Stimulated activated CD4-positive, alpha-beta T cell treated with anti-CD3 and anti-CD28 coated beads, Interleukin-12 subunit alpha, Interleukin-12 subunit beta, amount 100 ng/mL, for 48 hours (primary cell): ENCODE measurements at places on chromosomes 12 and 14.

GRCh38 chr12:3416159-3416558 is 74.8 kb upstream of the PRMT8 start:
- no peak for DNase-seq

DNA sequence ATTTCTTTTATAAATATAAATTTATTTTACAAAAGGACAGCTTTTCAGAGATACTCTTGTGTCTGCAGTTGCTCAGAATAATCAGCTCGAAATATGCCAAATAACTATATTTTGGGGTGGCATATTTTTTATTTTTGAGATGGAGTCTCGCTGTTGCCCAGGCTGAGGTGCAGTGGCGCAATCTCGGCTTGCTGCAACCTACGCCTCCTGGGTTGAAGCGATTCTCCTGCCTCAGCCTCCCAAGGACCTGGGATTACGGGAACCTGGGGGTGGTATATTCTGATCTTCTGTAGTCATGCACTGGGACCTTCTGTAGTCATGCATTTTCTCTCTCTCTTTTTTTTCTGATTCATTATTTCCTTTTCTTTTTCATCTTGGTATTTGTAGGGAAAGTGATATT is 135.0 kb upstream of the AMIGO2 start:
- no peak for DNase-seq

DNA sequence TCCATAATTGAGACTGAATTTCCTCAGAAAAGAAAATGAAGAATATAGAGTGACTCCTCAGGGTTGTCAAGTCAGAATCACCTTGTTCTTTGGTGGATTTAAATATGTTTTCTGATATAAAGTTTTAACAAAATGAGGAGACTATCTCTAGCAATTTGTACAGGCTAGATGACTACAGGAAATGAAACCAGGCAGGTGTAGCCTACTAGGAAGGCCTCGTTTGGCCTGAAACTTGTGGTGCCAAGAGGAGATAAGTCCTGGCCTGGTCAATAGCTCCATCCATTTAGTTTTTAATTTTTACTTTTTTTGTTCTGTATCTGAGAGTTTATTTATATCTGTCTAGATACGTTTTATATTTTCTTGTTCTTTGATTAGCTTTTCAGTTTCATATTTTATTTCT is 41.5 kb downstream of the SNAPC1 start:
- no peak for DNase-seq

GRCh38 chr12:128745772-128746689 is 77.7 kb downstream of the SLC15A4 start:
- DNase-seq: no peak

DNA sequence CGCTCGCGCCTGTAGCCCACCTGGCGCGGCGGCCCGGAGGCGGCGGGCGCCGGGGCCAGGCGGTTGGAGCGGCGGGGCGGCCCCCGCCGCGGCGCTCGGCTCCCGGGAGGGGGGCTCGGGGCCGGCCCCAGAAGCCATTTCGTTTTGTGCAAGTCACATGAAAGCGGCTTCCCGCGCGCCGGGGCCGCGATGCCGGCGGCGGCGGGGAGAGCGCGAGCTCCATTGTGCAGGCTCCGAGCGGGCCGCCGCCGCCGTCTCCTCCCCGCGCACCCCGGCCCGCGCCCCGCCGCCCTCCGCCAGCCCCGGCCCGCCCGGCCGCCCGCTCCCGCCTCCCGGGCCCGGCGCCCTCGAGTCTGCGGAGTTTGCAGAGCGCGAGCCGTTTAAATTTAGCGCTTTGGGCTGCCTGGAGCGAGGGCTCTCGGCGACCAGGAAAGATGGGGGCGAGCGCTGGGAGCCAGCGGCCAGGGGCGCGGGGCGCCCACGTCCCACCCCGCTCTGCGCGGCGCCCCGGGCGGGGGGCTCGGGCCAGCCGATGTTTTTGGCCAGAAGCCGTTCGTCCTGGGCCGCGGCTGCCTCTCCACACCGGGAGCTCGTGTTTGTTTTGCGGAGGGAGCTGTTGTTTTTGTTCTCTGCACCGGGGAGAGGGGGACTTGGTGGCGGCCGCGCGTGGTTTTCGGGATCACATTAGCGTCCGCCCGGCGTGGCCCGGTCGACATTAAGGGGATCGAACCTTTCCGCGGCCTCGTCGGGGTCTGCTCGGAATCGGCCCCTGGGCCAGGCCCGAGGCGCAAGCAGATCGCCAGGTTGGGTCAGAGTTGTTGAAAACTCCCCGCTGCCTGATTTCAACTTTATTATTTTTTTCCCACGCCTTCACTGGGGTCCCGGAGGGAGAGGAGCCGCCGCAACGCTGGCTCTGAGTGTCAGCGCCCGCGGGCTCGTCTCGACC is 982 bp downstream of the BCL7A start:
- DNase-seq: no peak

DNA sequence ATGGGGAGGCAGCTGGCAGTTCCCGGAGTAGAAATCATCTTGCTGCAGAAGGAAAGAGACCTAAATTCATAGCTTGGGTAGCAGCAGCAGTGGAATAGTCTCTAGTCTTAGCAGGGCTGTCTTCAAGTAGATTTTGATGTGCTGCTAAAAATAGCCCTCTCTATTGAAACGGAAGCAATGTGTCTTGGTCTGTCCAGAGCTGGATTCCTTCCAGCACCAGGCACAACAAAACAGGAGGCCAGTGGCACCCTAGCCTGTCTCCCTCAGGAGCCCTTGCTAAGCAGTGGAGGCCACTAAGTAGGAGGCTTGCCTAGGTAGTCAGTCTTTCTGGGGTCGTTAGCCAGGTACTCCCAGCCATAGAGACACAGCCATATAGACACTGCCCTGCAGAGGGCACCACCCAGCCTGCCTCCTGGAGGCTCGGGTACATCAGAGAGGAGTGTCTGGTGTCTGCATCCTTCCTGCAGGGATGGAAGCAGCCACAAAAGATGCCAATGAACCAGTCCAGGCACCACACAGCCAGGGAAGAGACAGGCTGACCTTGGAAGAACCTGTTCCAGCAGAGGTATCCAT is 97.5 kb downstream of the CRACR2A start:
- no peak for DNase-seq

GRCh38 chr12:106522708-106523107 is 60.1 kb upstream of the RFX4 start:
- no peak for DNase-seq

GRCh38 chr12:105616971-105617540 is 286.6 kb downstream of the C12orf75 start:
- no peak for DNase-seq

- DNase-seq: no peak
Measured at GRCh38 chr12:55631056-55631455, 5.6 kb upstream of the OR10P1 start.

- DNase-seq: no peak
Measured at GRCh38 chr12:22282283-22282682, 52.2 kb downstream of the ST8SIA1 start.

DNA sequence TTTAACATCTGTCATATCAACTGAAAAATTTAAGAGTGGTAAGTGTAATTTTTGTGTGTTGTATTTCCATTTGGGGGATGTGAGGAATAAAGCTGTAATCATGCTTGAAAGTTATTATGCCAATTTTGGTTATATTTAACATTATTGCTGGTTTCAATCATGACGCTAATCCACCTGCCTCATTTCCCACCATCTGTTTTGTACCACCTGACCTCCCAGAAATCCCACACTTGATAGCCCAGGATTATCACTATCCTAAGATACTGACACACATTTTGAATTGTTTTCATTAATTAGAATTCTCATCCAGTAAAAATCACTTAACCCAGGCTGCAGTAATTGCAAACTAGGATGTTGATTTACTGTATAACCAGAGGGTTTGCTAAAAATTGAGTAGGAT is 1119.8 kb downstream of the AACS start:
- no peak for DNase-seq

- DNase-seq: no peak
Measured at GRCh38 chr14:98913967-98914650, 357.9 kb downstream of the BCL11B start.

DNA sequence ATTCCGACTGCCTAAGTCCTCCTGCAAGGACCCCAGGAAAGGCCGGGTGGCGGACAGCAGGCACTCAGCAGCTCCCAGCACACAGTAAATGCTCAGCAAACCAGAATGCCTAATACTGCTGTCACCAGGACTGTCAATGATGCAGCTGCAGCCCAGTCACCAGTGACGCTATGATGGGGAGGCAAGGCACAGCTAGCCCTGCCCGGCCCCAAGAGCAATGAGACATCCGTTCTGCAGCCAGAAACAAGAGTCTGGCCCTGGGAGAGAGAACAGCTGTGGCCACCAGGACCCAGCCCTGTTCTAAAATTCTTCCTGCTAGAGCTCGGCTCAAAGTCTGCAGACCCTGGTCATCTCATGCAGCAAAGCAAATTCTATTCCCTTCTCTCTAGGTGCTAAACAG is 69.8 kb downstream of the NCOR2 start:
- no peak for DNase-seq

DNA sequence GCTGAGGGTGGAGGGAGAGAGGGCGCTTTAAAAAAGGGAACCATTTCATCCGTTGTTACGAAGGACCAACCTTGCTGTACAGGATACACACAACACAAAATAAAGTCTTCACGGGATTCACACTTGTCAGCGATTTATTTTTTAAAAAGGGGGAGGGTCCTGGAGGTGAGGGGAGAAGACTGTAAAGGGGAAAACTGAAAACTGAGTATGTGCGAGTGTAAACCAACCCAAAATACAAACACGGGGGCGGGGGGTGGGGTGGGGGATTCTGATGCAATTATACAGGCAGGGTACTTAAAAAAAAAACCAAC is 499 bp upstream of the PRKAG1 start:
- DNase-seq: no peak

- DNase-seq: no peak
Measured at GRCh38 chr12:122958198-122958888, 7.9 kb downstream of the ABCB9 start.

DNA sequence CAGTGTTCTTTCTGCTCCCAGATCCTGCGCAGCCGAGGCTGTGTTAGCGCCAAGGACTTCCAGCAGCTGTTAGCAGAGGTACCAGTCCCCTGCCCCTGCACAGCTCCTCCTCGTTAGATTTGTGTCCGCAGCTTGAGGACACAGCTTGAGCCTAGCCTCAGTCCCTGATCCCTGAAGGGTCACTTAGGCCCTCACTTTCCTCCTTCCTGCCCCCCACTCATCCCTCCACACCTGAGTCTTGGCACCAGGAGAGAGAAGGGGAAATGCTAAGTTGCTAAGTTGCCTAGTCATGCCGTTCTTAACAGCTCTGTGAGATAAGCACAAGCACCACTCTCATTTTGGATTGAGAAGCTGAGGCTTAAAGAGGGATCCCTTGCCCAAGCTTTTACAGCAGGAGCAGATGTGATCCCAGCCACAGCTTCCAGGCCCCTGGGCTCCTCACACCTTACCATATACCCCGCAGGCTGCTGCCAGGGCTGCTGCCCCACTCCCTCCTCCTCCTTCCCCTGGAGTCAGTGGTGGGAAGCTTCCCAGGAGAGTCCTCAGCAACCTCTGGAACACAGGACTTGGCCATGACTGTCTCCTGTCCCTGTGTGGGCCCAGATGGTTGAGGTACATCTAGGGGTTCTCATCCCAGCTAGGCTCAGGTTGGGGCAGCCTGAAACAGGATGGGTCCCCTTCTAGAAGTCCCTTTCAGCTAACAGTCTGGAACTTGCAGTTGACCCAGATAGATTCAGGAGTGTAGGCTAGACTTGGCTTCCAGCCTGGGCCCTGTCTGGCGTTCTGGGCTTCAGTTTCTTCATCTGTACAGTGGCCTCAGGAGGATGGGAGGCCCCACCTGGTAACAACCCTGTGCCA is 975 bp downstream of the OGFOD2 start:
- DNase-seq: no peak

DNA sequence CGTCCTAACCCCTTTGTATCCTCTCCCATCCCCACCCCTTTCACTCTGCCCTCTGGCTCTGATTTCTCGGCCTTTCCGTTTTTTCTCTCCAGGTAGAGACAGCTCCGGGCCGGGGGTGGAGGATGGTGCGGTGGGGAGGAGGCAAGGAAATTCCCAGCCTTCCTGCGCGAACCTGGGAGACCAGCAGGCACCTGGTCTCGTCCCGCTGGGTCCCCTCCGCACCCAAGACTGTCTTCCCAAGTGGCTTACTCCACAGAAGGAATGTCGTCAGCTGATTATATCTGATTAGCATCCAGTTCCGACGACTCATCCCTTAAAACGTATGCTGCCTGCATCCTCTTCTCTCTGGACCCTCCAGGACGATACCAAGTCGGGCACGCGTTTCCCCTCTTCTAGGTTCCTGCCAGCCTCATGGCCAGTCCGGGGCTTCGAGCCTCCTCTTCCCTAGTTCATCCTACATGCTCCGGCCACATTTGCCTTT is 42.2 kb upstream of the CAPRIN2 start:
- no peak for DNase-seq

- DNase-seq: no peak
Measured at GRCh38 chr12:24561882-24562770, 386.8 kb downstream of the BCAT1 start.

- DNase-seq: no peak
Measured at GRCh38 chr12:52335598-52336262, 14.5 kb upstream of the KRT83 start.

DNA sequence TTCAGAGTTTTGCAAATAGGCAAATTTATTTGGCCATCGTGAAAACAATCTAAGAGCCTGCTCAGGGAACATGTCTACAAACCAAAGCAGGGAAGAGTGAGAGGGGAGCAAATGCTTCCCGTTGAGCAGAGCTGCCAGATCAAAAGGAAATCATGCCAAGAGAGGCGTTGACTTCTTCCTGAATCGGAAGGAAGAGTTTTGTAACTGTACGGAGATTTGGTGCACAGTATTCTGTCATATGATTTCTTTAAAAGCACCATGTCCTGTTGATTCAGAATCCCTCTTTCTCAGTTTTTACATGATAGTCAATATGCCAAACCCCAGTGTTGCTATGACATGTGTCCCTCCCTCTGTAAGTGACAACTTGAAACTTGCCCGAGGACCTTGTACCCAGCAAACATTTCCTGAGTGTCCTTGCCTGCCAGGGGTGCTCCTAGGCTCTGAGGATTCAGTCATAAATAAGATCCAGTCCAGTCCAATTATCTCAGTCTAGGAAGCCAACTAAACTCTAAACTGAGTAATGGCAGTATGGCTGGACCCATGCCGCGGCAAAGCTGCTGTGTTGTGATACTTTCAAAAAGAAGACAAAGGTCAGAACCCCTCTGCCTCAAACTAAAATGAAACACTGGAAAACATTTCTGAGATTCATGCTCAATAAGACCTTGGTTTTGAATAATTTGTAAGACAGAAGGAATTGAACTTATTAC is 300.1 kb upstream of the FKBP4 start:
- DNase-seq: no peak

DNA sequence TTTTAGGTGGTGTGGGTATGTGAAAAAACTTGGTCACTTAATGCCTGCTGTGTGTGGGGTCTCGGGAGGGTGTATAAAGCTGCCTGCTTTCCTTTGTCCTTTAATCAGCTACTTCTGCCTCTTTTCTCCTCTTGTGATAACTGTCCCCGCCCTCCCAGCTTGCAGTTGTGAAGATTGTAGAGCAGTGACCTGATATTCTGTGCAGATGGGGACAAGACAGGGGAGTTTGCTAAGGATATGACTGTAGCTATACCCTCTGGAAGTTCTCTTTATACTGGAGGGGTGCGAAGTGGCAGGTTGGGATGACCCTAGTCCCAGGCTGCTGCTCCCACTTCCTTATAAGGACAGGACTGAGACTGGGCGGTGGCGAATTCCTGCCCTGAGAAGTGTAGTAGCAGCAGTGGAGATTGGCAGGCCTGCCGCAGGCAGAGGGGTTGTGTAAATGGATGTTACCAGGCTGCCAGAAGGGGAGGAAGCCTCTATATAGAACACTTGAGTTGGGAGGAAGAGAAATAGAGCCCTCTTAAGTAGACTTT is 835 bp downstream of the MYL6 start:
- DNase-seq: peak; percentile 23
